ENCODE measurements at places on chromosomes 13 and 19.

DNA sequence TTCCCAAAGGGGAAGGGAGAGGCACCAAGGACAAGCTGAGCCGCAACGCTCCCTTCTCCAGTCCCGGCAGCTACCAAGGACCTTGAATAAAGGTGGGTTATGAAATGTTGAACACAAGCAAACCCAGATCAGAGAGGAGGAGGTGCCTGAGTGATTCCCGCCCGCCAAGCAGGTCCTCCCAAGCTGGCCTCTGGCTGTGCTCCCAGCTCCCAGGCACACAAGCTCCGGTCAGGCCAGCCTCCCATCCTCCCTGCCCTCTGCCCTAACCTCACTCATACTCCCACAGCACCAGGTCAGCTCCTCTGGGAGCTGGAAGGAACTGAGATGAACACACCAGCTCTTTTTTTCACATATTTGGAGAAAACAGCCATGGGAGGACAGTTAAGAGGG is 3.7 kb downstream of the NAPA start:
- DNase-seq, result no peak

DNA sequence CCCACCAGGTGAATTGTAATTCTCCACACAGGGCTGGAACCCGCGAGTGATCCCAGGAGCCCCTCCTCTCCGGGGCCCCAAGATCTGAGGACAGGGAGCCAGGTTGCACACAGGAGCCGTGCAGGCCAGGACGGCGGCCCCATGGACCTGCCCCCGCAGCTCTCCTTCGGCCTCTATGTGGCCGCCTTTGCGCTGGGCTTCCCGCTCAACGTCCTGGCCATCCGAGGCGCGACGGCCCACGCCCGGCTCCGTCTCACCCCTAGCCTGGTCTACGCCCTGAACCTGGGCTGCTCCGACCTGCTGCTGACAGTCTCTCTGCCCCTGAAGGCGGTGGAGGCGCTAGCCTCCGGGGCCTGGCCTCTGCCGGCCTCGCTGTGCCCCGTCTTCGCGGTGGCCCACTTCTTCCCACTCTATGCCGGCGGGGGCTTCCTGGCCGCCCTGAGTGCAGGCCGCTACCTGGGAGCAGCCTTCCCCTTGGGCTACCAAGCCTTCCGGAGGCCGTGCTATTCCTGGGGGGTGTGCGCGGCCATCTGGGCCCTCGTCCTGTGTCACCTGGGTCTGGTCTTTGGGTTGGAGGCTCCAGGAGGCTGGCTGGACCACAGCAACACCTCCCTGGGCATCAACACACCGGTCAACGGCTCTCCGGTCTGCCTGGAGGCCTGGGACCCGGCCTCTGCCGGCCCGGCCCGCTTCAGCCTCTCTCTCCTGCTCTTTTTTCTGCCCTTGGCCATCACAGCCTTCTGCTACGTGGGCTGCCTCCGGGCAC is 3.9 kb downstream of the FFAR1 start:
- DNase-seq, result no peak

DNA sequence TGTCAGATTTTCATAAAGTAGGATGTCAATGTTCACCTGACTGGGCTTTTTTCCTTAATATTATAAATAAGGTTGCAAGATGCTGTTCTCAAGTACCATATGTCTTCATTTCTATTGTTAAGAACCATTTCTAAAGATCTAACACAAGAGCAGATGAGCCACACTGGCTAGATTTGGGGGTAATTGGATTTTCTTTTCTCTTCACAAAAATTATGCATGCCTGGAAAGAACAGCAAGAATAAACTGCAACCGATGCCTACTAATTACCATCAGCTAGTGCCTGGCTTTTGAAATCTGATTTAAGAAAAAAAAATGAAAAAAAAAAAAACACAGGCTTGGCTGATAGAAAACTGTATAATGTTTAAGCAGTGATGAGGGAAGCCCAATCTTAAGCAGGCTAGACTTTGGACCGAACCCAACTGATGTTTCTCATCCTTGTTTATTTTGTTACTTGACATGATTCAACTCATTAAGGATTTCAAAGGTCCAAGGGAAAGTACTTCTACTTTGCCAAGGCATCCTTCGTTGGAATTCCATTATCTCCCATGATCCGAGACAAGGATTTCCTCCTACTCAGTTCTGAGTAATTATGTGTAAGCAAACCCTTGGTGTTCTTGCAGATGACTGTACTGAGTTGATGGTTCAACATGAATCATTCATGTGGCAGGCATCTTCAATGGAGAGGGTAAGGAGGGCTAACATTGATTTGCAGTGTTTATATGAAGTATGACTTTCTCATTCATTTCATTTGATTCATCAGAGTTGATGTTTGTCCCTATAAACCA is 300.5 kb downstream of the SPRY2 start:
- DNase-seq, result peak; percentile 81

GRCh38 chr19:10118960-10119359 is 739 bp downstream of the EIF3G start:
- no peak for DNase-seq

- DNase-seq, result peak; percentile 24
These were observed 112.8 kb downstream of the POSTN start for GRCh38 chr13:37485756-37486155.

DNA sequence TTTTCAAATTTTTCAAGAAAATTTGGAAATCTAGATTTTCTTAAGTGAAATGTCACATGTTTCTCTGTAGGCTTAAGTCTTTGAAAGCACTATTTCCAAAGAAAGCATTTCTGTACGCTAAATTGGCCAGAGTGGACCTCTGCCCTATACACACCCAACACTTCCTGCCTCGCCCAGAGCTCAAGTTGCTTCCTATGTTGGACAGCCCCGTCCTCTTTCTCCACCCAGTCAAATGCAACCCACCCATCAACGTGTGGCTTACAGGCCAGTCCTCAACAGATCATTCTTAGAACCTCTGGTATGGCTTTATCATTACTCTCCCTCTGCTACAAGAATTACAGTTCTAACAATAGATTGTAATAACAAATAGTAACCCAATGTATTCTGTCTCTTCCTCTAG is 24.2 kb downstream of the KLF12 start:
- no peak for DNase-seq

DNA sequence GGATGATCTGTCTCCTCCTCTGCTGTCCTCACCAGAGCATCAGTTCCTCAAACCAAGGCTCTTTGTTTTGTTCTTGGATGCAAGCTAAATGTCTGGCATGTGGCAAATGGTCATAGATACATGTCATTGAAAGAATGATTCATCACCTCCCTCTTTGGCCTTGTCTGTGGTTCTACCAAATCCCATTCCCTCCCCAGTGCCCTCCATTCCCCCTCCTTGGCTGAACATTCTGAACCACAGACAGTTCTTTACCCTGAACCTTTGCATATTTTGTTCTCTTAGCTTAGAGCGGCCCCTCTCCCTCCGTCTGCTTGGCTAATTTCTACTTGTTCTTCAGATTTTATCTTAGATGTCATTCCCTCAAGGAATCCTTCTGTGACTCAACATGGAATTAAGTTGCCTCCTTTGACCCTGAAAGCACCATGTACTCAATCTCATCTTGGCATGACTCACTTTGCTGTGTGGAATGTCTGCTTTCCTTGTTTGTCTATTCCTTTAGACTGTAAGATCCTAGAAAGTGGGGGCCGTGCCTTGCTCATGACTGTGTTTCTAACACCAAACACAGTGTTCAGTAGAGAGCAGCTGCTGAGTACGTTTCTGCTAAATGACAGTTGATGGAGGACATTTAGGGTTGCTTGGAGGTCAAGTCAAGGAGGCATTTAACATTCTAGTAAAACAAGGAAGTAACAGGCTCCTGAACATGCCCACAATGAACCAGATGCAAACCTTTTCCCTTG is 8.1 kb downstream of the ALOX5AP start:
- peak; percentile 97 for DNase-seq
